ENCODE measurements at places on chromosomes 13 and 19. TPM values are rescaled to one million over a fixed set of nuclear protein-coding genes. Genes with fewer than 3 reads are reported as not detected.

JSRP1 gene
- total RNA-seq: 0.39 TPM

- no peak overlapping the region for H3K27ac ChIP-seq
- no peaks in the 10 kb centered on the region for H3K36me3 ChIP-seq
- H3K4me3 ChIP-seq: no peak overlapping the region
Observed at GRCh38 chr13:21012841-21013681, 48.3 kb downstream of the LATS2 start.

DNA sequence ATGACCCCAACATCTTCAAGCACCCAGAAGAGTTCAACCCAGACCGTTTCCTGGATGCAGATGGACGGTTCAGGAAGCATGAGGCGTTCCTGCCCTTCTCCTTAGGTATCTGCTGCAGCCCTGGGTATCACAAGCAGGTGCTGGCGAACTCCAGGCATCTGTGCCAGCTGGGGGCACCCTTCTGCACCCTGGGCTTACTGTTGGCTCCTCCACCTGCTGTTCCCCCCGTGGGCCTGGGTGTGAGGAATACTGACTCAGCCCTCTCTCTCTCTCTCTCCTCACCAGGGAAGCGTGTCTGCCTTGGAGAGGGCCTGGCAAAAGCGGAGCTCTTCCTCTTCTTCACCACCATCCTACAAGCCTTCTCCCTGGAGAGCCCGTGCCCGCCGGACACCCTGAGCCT lies 13.0 kb downstream of the CYP2S1 start:
- H3K27ac ChIP-seq: no peak overlapping the region
- H3K4me3 ChIP-seq: no peak overlapping the region
- H3K27me3 ChIP-seq: no peaks in the 10 kb centered on the region
- no peak for DNase-seq
- no peaks in the 10 kb centered on the region for H3K36me3 ChIP-seq

DNA sequence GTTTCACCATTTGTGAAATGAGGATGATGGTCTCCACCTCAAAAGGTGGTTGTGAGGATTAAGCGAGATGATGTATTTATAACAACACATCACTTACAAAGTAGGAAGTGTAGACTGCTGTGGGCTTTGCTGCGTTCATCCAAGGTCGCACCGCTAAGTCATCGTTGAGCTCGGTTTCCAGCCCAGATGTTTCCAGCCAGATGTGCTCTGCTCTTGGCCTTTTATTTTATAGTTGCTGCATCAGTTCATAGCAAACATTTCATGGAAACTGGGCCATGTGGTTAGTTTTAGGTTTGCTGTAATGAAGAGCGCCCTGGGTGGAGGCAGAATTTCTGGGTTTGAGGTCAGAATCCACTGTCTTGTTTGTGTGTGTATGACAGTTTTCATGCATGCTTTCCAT lies 76.5 kb upstream of the RNF113B start:
- no peak overlapping the region for H3K4me3 ChIP-seq
- peaks cover 3% of the 10 kb centered on the region for H3K27me3 ChIP-seq
- no peak for DNase-seq
- no peak overlapping the region for H3K27ac ChIP-seq
- no peaks in the 10 kb centered on the region for H3K4me1 ChIP-seq
- H3K36me3 ChIP-seq: no peaks in the 10 kb centered on the region

GRCh38 chr13:107025991-107026390 lies 458.1 kb upstream of the ARGLU1 start:
- H3K36me3 ChIP-seq: no peaks in the 10 kb centered on the region
- no peak overlapping the region for H3K27ac ChIP-seq
- no peaks in the 10 kb centered on the region for H3K27me3 ChIP-seq
- no peak for DNase-seq

RB1 gene
- 32.8 TPM for total RNA-seq

IL27RA gene
- total RNA-seq: 49.8 TPM

GRCh38 chr13:98478189-98479129 lies 98.4 kb downstream of the STK24 start:
- peak overlapping the region; percentile 45 for H3K27ac ChIP-seq
- DNase-seq: peak; percentile 46
- H3K4me1 ChIP-seq: peaks cover 71% of the 10 kb centered on the region
- H3K27me3 ChIP-seq: no peaks in the 10 kb centered on the region
- H3K4me3 ChIP-seq: no peak overlapping the region

Data from activated CD4-positive, alpha-beta T cell treated with anti-CD3 and anti-CD28 coated beads for 36 hours (primary cell).